ENCODE measurements at places on chromosomes 2 and 18. TPM values are rescaled to one million over a fixed set of nuclear protein-coding genes. Genes with fewer than 3 reads are reported as not detected.

Gene C2orf78
- total RNA-seq: not detected

Gene LRATD1
- not detected for total RNA-seq

Gene ERICH2
- not detected for total RNA-seq

Gene TLX2
- not detected for total RNA-seq

Gene ATAD2B
- total RNA-seq: 19.4 TPM

Gene BUB1
- total RNA-seq: 195 TPM

Gene CFAP221
- total RNA-seq: not detected

Gene LMAN2L
- total RNA-seq: 10.8 TPM

- no peak for DNase-seq
Measured at GRCh38 chr2:217859926-217860325, 142.9 kb downstream of the TNS1 start.

GRCh38 chr18:37805773-37806404 is 240.3 kb upstream of the CELF4 start:
- no peak for DNase-seq

GRCh38 chr2:9163306-9164111 is 43.1 kb upstream of the ASAP2 start:
- DNase-seq: no peak

DNA sequence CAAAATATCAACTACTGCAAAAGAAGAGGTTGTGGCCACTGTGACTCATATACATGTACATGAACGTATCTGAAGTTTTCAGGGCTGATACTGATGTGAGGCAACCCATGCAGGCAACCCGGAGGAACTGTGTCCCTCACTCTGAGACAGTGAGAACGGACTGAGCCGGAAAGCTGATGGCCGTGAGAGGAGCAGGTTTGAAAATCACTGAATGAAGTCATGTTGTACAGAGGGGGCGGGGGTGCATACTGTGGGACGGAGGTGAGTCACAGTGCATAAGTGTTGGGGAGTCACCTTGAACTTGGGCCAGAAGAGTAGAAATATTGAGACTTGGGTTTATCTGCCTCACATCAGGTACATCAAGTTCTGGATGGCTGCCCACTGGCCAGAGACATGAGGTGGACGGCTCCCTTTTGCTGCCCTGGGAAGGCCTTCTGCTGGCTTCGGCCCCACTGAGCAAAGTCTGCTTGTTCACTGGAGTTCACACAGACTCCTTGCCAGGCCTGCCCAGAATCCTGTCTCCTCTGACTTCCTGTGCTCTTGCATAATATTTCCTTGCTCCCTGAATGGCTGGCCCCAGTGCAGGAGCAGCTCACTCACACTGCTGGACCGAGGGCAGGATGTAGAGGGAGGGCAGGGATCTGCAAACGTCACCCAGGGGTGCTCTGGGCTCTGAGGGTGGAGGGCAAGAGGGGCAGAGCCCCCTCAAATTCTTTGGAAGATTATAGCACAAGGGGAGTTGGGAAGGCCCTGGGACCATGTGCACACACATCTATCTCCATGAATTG is 18.1 kb downstream of the EPAS1 start:
- no peak for DNase-seq

DNA sequence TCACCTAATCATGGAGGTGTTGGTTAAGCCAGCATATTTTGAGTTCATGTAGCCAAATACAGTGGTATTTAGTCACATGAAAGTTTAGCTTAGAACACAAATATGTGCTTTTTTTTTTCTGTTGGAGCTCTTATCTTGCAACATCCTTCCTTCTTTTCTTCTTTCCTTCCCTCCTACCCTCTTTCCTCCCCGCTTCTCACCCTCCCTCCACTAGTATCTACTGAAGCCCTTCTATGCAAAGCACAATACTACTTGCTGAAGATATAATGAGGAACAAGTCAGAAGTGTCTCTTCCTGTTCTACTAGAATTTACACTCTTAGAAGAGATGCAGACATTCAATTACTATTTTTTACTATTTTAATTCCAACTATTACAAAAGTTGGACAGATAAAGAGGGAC is 105.0 kb upstream of the ITGA4 start:
- DNase-seq: peak; percentile 44

DNA sequence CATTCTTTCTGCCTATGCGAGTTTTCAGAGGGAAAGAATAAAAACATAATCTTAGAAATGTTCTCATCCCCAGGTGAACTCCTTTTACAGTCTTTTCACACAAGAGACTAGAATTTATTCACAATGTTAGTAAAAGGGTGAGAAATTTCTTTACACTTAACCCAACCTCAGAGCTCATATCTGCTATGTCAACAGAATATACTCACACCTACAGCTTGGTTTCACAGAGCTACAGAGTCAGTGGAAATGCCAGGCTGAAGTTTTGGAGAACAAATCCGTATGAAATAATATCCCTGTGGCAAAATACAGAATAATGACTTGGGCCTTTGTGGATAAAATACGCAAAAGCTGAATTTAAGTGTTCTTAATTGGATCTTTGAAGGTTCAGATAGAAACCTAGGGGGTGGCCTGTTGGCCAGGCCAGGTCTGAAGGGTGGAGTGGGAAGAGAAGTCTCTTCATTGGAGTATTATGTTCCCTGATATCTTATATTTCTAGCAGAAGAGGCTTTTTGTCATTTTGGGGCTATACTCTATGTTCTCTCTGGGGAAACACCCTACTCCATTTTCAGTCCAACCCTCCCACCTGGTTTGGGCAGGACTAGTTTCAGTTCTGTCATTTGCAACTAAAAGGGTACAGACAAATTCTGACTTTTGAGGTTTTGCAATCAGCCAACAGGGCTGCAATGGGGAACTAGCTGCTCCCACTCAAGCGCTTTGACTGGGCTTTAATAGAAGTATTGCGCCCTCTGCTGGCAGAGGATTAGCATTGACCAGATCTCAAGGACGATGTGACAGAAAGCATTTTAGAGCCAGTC is 25.7 kb downstream of the FBXO48 start:
- peak; percentile 99 for DNase-seq

DNA sequence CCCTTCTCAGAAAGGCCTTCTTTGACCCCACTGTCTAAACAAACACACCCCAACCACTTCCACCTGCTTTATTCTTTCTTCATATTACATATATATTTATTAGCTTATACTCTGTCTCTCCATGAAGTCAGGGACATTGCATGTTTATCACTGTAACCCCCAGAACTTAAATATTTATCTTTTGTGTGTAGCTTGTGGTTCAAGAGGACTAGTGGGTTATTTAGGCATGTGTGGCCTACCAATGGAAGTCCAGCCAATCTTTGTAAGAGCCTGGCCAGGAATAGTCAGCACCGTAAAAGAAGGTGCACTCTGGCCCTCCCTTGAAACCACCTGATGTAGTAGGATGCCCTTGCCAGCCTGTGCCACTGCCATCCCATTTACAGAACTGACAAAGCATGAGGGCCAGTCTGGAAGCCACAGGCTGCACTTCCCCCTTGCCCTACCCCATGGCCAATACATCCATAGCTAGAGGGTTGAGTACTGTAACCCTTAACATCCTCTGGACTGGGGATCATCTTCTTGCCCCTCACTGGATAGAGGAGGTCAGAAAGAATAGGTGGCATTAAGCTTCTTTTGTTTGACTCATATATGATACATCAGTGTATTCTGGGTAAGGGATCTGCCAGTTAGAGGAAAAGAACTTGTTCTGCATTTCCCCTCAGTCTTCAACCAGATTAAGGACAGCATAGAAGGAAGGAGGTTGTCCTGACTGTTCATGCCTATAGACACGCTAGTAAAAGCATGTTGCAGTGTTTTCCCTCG is 4.9 kb downstream of the NEMP2 start:
- no peak for DNase-seq

GRCh38 chr2:236211296-236211695 is 43.1 kb upstream of the GBX2 start:
- DNase-seq: no peak

Measured in OCI-LY7 (cell line).